WTC11 (cell line): ENCODE measurements at places on chromosomes 4 and X. TPM values are rescaled to one million over a fixed set of nuclear protein-coding genes. Genes with fewer than 3 reads are reported as not detected.

DNA sequence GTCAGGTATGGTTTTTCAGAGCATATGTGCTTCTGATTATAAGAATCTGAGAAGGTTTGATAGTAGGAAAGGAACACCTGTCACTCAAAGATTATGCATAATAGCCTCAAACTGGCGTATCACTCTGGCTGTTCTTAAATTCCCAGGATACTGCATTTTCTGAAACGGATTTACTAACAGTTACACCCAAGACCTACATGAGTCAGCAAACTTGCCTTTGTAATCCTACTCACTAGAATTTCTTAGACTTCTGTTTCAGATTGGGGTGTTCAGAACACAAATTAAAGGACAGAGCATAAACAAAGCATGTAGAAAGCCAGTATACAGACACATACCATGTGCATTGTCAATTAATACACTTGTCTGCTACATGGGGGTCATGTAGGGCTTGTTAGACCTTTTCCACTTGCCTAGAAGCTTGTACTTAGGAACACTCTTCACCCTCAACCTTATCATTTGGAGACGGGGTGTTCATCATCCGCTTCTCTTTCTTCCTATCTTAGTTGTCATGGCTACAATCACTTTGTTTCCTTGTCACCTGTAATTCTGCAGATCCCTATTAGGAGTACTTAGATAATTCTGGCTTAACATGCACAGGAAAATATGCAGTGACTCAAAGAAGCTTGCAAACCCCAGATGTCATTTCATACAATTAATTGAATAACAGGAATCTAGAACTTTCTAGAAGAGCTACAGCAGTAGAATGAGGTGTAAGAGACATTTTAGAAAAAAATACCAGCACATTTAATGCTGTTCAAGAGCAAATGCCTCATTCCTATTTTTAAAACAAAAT, 593.0 kb upstream of the TENM3 start:
- no peaks in the 10 kb centered on the region for H3K36me3 ChIP-seq
- no peak for DNase-seq
- H3K27ac ChIP-seq, result no peak overlapping the region
- no peak overlapping the region for H3K4me3 ChIP-seq

Gene RHOH
- total RNA-seq, result 3.9 to 8.7 TPM (median 7.4 TPM) in 3 replicates

- no peak overlapping the region for H3K4me3 ChIP-seq
- no peak overlapping the region for H3K27ac ChIP-seq
- peaks cover 18% of the 10 kb centered on the region for H3K4me1 ChIP-seq
- H3K36me3 ChIP-seq, result no peaks in the 10 kb centered on the region
Observed at GRCh38 chrX:72258174-72258573, 18.9 kb downstream of the RPS4X start.

Gene SLC49A3
- 5.8 to 6.8 TPM (median 6.7 TPM) in 3 replicates for total RNA-seq

- peaks cover 5% of the 10 kb centered on the region; the same call in 1 of the 2 replicates for H3K36me3 ChIP-seq
- no peaks in the 10 kb centered on the region for H3K27me3 ChIP-seq
- no peak overlapping the region for H3K27ac ChIP-seq
- no peak overlapping the region for H3K4me3 ChIP-seq
- no peak for DNase-seq
Observed at GRCh38 chr4:162853788-162854187, 312.9 kb downstream of the NAF1 start.

DNA sequence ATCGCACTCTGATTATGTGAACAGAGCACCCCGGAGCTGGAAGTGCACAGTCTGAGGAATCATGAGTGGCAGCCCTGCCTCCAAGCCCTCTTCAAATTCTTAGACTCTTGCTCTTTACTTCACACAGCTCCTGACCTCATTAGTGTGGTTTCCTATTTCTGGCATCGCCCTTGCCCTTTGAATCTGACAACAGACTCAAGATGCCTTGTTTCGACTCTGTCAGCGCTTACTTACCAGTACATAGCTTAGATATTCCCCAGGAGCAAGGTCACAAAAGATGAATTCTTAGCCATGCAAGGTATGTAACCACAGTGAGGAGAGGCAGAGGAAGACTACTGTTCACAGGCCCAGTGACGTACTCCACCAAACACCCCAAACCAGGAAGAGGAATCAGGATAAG, 167.2 kb downstream of the KDR start:
- no peak overlapping the region for H3K27ac ChIP-seq
- no peak overlapping the region for H3K4me3 ChIP-seq
- no peaks in the 10 kb centered on the region for H3K36me3 ChIP-seq
- H3K4me1 ChIP-seq, result no peaks in the 10 kb centered on the region

DNA sequence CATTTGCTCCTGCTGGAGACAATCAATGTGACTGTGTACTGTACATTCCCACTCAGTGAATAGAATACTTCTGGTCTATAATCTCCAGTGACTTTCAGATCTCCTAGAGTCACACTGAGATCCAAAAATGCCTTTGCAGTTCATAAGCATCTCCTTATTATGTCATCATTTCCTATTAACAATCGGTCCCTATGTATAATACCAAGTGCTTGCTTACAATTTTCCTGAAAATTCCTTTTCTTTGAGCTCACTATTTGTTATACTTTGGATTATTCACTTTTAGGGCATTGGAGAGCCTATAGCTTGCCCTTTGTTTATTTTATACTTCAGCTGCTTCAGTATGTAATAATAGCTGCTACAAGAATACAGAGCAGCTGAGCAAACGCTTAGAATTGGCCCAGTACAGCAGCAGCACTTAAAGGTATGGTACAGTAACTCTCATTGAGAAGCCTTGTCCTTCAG, 313.0 kb downstream of the DCTD start:
- H3K27ac ChIP-seq, result no peak overlapping the region
- no peaks in the 10 kb centered on the region for H3K27me3 ChIP-seq
- H3K4me1 ChIP-seq, result 0 out of 2 replicates have a peak, but pooled peaks cover 5% of the 10 kb centered on the region
- no peak overlapping the region for H3K4me3 ChIP-seq
- no peak for DNase-seq
- H3K36me3 ChIP-seq, result peaks cover 5% of the 10 kb centered on the region

GRCh38 chr4:63049726-63050125, 1359.5 kb downstream of the TECRL start:
- no peak overlapping the region for H3K27ac ChIP-seq
- peaks cover 10% of the 10 kb centered on the region for H3K4me1 ChIP-seq
- H3K36me3 ChIP-seq, result peaks cover 9% of the 10 kb centered on the region
- no peaks in the 10 kb centered on the region for H3K27me3 ChIP-seq

- peaks cover 9% of the 10 kb centered on the region for H3K36me3 ChIP-seq
- H3K27ac ChIP-seq, result peak overlapping the region; percentile 95
- no peak overlapping the region for H3K4me3 ChIP-seq
- no peaks in the 10 kb centered on the region for H3K27me3 ChIP-seq
- no peak for DNase-seq
Observed at GRCh38 chr4:169251291-169252235, 19.2 kb downstream of the SH3RF1 start.

Gene ZFYVE28
- total RNA-seq, result 4.5 to 7.8 TPM (median 6.0 TPM) in 3 replicates

DNA sequence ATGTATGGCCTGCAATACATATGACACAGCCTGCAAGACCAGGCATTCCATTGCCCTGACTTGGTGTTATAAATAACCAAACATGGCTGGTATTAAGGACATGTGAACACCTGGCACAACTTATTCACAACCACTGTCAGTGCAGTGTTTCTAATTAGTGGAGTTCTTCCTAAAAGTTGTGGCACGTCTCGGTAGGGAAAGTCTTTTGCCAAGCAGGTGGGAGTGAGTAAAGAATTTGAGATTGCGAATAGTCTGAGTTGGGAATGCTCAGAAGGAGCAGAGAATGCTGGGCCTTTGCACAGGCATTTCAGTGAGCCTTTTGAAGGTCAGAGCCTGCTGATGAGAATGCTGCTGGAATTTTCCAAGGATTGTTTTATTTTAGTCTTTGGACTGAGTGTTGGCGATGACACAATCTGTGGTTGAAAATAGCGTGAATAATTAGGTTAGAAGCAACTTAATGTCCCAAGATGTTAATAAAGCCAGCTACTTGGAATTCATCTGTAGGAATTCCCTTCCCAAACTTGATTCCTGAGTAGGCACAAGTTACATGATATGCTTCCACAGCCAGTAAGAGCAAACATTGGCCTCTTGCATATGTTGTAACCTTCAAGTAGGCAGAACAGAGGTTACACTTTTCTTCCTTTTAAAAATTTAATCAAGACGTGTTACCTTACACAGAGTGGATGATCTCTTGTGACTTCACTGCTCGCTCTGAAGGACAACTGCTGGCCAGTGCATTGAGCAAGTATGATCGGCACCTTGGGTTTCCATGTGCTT, 83.6 kb upstream of the PGRMC2 start:
- no peaks in the 10 kb centered on the region for H3K4me1 ChIP-seq
- DNase-seq, result no peak
- no peak overlapping the region for H3K4me3 ChIP-seq
- no peak overlapping the region for H3K27ac ChIP-seq
- no peaks in the 10 kb centered on the region for H3K27me3 ChIP-seq

DNA sequence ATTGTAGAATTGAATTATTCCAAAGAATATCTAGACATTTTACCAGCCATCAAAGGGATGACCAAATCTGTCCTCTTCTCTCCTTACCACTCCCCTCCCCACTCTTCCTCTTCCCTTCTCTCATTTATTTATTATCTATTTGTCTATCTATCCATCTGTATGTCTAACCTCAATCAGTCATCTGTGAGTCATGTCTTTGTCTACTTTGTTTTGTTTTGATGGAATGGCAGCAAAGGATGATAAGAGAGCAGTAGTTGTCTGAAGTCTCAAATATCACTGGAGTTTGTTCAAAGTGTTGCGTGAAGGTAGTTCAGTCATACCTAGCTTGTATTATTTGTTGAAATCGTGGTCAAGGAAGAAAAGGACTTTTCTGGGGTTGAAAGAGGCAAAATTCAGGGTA, 34.7 kb upstream of the PGRMC2 start:
- H3K27ac ChIP-seq, result no peak overlapping the region
- no peak overlapping the region for H3K4me3 ChIP-seq
- no peak for DNase-seq
- H3K27me3 ChIP-seq, result no peaks in the 10 kb centered on the region

GRCh38 chrX:23822841-23823240, 39.9 kb downstream of the SAT1 start:
- H3K4me3 ChIP-seq, result no peak overlapping the region
- no peaks in the 10 kb centered on the region for H3K27me3 ChIP-seq
- 0 out of 2 replicates have a peak, but pooled peaks cover under 1% of the 10 kb centered on the region for H3K4me1 ChIP-seq
- no peak for DNase-seq

- H3K4me3 ChIP-seq, result no peak overlapping the region
- no peak overlapping the region for H3K27ac ChIP-seq
- no peaks in the 10 kb centered on the region for H3K27me3 ChIP-seq
Observed at GRCh38 chr4:97013711-97014110, 1129.6 kb downstream of the STPG2 start.

DNA sequence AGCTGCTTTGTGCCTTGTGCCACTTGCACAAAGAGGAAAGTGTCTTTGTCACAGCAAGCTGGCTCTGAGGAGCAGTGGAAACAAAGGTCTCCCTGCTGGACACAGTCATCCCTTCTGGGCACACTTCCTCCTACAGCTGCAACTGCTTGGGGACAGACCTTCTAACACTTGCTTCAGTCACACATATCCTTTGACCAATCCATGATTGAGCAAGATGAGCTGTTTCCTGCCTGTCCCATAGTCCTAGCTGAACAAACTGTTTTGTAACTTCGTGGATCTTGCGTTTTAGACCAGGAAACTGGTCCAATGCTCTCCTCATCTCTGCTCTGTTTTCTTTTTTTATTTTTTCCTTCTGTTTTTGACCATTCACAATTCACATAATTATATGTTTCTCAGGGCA, 98.5 kb downstream of the RRAGB start:
- DNase-seq, result no peak
- H3K4me3 ChIP-seq, result no peak overlapping the region
- H3K27me3 ChIP-seq, result no peaks in the 10 kb centered on the region
- no peak overlapping the region for H3K27ac ChIP-seq

DNA sequence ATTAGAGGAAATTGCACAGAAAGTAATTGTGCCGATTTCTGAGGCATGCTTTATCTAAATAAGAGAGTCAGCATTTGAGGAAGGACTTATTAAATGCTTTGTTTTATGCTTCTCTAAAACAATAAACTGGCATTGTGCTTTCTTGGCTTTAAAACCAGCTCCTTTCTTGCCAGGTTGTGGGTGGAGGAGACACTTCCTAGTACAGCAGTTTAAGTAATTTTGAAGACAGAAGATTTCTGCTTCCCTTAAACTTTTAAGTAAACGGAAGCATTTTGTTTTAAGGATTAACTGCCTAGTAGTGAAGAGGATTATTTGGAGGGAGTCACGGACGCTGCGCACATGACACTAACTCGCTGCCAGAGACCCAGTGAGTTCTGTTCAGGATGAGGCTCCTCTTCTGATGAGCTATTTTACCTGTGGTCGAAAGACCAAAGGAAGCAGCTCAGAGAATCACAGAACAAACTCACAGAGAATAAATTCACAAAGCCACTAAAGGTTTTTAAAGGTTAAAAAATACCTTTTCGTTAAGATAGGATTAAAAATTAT, 169.5 kb downstream of the TLL1 start:
- DNase-seq, result no peak
- H3K27me3 ChIP-seq, result no peaks in the 10 kb centered on the region
- no peak overlapping the region for H3K27ac ChIP-seq
- no peaks in the 10 kb centered on the region for H3K36me3 ChIP-seq

Gene FGF13
- total RNA-seq, result 32.1 to 32.7 TPM (median 32.2 TPM) in 3 replicates
